ENCODE measurements at places on chromosomes 7 and 10. TPM values are rescaled to one million over a fixed set of nuclear protein-coding genes. Genes with fewer than 3 reads are reported as not detected.
A peak's percentile ranks its signal among the peaks of the same experiment; 100 is the strongest.

The NODAL gene
- total RNA-seq: not detected

- no peak overlapping the region for H3K4me3 ChIP-seq
- H3K27me3 ChIP-seq: no peaks in the 10 kb centered on the region
- peaks cover 27% of the 10 kb centered on the region for H3K36me3 ChIP-seq
Measured at GRCh38 chr7:139427788-139428187, 55.7 kb downstream of the KLRG2 start.

- no peak overlapping the region for H3K27ac ChIP-seq
- H3K4me1 ChIP-seq: no peaks in the 10 kb centered on the region
- no peak for DNase-seq
- H3K36me3 ChIP-seq: no peaks in the 10 kb centered on the region
- H3K4me3 ChIP-seq: no peak overlapping the region
Measured at GRCh38 chr7:103689255-103689654, 243.2 kb upstream of the SLC26A5 start.

The DDX50 gene
- 18.5 TPM for total RNA-seq

The LRIT1 gene
- total RNA-seq: not detected

The IMMP2L gene
- 12.5 TPM for total RNA-seq

DNA sequence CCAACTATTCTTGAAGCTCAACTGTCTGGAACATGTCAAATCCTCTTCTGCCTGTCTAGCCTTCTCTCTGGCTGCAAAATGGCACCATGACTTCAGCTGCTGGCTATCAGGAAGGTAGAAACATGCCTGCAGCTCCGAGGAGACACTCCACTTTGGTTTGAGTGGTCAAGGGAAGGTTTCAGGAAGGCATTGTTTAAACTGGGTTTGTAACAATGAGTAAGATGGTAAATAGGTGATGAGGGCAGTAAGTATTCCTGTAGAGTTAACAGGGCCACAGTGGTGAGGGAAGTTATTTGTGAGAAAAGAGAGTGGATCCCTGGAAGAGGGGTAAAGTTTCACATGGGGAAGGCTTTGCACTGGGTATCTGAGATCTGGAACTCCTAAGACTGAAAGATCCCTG, 231.5 kb downstream of the ABCA13 start:
- H3K4me1 ChIP-seq: no peaks in the 10 kb centered on the region
- H3K27me3 ChIP-seq: no peaks in the 10 kb centered on the region
- H3K36me3 ChIP-seq: no peaks in the 10 kb centered on the region
- no peak overlapping the region for H3K27ac ChIP-seq

GRCh38 chr10:80966326-80966986, 428.8 kb downstream of the SH2D4B start:
- H3K4me1 ChIP-seq: no peaks in the 10 kb centered on the region
- no peaks in the 10 kb centered on the region for H3K36me3 ChIP-seq
- no peak overlapping the region for H3K4me3 ChIP-seq
- H3K27me3 ChIP-seq: no peaks in the 10 kb centered on the region
- DNase-seq: no peak
- no peak overlapping the region for H3K27ac ChIP-seq

The SMO gene
- total RNA-seq: 7.0 TPM

DNA sequence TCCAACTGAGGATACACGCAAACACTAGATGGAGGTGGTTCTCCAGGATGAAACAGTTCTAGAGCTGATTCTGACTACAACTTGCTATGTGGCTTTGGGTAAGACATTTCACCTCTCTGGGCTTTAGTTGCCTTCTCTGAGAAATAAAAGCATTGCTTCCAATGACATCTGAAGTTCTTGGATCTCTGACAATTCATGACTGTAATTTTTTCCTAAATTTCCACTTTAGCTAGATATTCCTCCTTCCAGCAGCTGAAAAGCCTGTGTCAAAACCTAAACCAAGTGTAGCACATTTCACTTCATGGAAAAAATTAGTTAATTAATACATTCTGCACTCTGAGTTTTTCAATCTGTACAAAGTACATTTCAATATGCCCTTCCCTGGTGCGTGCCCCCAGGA, 50.0 kb upstream of the ANK3 start:
- no peak overlapping the region for H3K27ac ChIP-seq
- no peaks in the 10 kb centered on the region for H3K4me1 ChIP-seq
- no peaks in the 10 kb centered on the region for H3K27me3 ChIP-seq
- no peaks in the 10 kb centered on the region for H3K36me3 ChIP-seq
- no peak overlapping the region for H3K4me3 ChIP-seq

GRCh38 chr7:139543801-139544603, 20.5 kb downstream of the CLEC2L start:
- no peak overlapping the region for H3K27ac ChIP-seq
- DNase-seq: no peak
- no peaks in the 10 kb centered on the region for H3K36me3 ChIP-seq
- H3K4me1 ChIP-seq: no peaks in the 10 kb centered on the region

The NEBL gene
- total RNA-seq: 653 TPM

The TAS2R41 gene
- not detected for total RNA-seq

GRCh38 chr10:52359441-52359840, 45.4 kb downstream of the DKK1 start:
- no peak overlapping the region for H3K4me3 ChIP-seq
- no peaks in the 10 kb centered on the region for H3K36me3 ChIP-seq
- H3K27ac ChIP-seq: no peak overlapping the region
- no peak for DNase-seq
- no peaks in the 10 kb centered on the region for H3K27me3 ChIP-seq

The WDR86 gene
- total RNA-seq: not detected

- no peak for DNase-seq
- H3K27me3 ChIP-seq: peaks cover 12% of the 10 kb centered on the region
- H3K4me1 ChIP-seq: no peaks in the 10 kb centered on the region
- no peaks in the 10 kb centered on the region for H3K36me3 ChIP-seq
- no peak overlapping the region for H3K4me3 ChIP-seq
Measured at GRCh38 chr7:22499044-22499443, 944 bp downstream of the STEAP1B start.

DNA sequence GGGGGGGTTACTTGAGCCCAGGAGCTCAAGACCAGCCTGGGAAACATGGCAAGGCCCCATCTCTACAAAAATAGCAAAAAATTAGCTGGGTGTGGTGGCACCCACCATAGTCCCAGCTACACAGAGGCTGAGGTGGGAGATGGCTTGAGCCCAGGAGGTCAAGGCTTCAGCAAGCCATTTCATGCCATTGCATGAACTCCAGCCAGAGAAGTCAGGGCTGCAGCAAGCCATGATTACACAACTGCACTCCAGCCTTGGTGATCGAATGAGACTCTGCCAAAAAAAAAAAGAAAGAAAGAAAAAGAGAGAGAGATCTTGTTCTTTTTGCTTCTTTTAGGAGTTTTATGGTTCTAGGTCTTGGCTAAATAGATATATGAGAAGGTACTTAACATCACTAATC, 200.2 kb upstream of the PHYHIPL start:
- no peaks in the 10 kb centered on the region for H3K36me3 ChIP-seq
- H3K4me1 ChIP-seq: no peaks in the 10 kb centered on the region
- no peaks in the 10 kb centered on the region for H3K27me3 ChIP-seq
- DNase-seq: no peak
- H3K27ac ChIP-seq: no peak overlapping the region

GRCh38 chr10:82683945-82684344, 809.0 kb downstream of the NRG3 start:
- no peak overlapping the region for H3K4me3 ChIP-seq
- no peaks in the 10 kb centered on the region for H3K36me3 ChIP-seq
- no peaks in the 10 kb centered on the region for H3K27me3 ChIP-seq
- no peak for DNase-seq

DNA sequence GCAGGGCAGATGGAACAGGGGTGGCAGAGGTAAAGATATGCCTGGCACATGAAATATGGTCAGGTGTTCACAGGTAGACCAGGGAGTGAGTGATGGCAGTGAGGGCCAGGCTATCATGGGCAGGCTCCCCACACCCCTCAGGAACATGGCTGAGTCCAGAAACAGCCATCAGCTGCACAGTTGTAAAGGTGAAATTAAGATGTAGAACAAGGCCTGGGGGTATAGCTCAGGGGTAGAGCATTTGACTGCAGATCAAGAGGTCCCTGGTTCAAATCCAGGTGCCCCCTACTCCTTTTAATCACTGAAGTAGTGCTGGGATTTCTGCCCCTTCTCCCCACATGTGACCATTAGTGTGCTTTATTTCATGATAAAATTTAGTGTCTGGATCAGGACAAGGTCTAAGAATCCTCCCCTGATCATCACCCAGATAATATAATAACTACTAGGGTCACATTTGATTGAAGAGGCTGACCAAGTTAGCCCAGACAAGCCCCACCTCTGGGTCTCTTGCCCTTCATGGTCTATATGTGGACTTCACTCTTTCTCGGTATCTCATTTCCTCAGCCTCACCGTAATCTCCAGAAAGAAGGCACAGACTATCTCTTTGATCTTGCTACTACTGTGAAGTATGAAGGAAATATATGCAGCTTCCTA, 69.0 kb downstream of the ZNF783 start:
- H3K36me3 ChIP-seq: no peaks in the 10 kb centered on the region
- H3K4me3 ChIP-seq: no peak overlapping the region
- H3K27ac ChIP-seq: no peak overlapping the region
- H3K4me1 ChIP-seq: no peaks in the 10 kb centered on the region
- DNase-seq: no peak
- H3K27me3 ChIP-seq: no peaks in the 10 kb centered on the region

The SPAM1 gene
- not detected for total RNA-seq

The TYW1B gene
- total RNA-seq: 1.2 TPM

The CELF2 gene
- total RNA-seq: 73.3 TPM

- H3K36me3 ChIP-seq: no peaks in the 10 kb centered on the region
- no peak overlapping the region for H3K4me3 ChIP-seq
- DNase-seq: no peak
- no peak overlapping the region for H3K27ac ChIP-seq
Measured at GRCh38 chr7:32670110-32671025, 175.1 kb downstream of the AVL9 start.

GRCh38 chr7:82375713-82376112, 67.9 kb downstream of the CACNA2D1 start:
- H3K27me3 ChIP-seq: no peaks in the 10 kb centered on the region
- DNase-seq: no peak
- no peak overlapping the region for H3K27ac ChIP-seq

GRCh38 chr10:67297637-67298181, 371.9 kb downstream of the LRRTM3 start:
- no peak overlapping the region for H3K4me3 ChIP-seq
- H3K4me1 ChIP-seq: no peaks in the 10 kb centered on the region
- no peak for DNase-seq
- no peak overlapping the region for H3K27ac ChIP-seq
- H3K36me3 ChIP-seq: no peaks in the 10 kb centered on the region

GRCh38 chr10:75028748-75029147, 82.7 kb upstream of the SAMD8 start:
- H3K27me3 ChIP-seq: no peaks in the 10 kb centered on the region
- no peak overlapping the region for H3K27ac ChIP-seq
- H3K4me1 ChIP-seq: no peaks in the 10 kb centered on the region
- no peak overlapping the region for H3K4me3 ChIP-seq

DNA sequence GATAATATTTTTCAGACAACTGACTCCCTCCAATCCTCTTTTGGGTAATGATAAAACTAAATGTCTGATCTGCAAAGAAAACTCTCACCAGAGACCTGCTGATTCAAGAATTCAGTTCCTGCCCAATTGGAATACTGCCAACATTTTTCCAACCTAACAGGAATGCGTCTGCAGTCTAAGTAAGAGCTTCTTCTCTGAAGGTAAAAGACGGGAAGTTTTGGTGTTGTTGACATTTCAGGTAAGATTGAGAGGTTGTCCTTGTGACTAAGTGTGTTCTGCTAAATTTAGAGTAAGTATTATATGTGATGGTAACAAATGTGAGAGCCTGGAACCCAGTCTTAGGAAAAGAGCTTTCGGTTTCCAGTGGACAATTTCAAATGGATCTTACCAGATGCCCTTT, 17.6 kb downstream of the IFIT5 start:
- no peak for DNase-seq
- peaks cover 15% of the 10 kb centered on the region for H3K4me1 ChIP-seq
- no peak overlapping the region for H3K4me3 ChIP-seq
- peak overlapping the region; percentile 11 for H3K27ac ChIP-seq
- H3K27me3 ChIP-seq: no peaks in the 10 kb centered on the region
- H3K36me3 ChIP-seq: no peaks in the 10 kb centered on the region

The LIPM gene
- total RNA-seq: not detected

DNA sequence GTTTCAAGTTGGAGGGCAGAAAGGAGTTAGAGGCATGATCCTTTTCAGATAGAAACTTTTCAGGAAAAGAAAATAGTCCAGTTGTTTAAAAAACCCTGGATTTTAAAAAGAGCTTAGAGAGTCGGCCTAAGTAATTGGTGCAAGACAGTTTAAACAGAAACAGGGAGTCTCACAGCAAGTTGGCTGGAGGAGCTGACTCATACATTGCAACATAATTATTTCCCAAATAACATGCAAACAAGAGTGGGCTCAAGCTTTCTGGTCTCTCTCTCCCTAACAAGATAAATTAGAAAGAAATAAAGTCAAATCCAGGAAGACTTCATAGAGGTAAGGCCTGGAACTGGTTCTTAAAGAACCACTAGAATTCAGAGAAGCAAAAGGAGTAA, 100.3 kb upstream of the AGBL3 start:
- H3K27ac ChIP-seq: peak overlapping the region; percentile 89
- no peak overlapping the region for H3K4me3 ChIP-seq
- DNase-seq: no peak
- H3K4me1 ChIP-seq: peaks cover 61% of the 10 kb centered on the region
- H3K36me3 ChIP-seq: no peaks in the 10 kb centered on the region
- H3K27me3 ChIP-seq: no peaks in the 10 kb centered on the region

The NPC1L1 gene
- total RNA-seq: not detected

GRCh38 chr7:7385421-7385820, 150.3 kb downstream of the COL28A1 start:
- H3K27ac ChIP-seq: no peak overlapping the region
- H3K4me3 ChIP-seq: no peak overlapping the region
- no peak for DNase-seq
- no peaks in the 10 kb centered on the region for H3K4me1 ChIP-seq
- H3K27me3 ChIP-seq: no peaks in the 10 kb centered on the region

- no peaks in the 10 kb centered on the region for H3K36me3 ChIP-seq
- no peaks in the 10 kb centered on the region for H3K27me3 ChIP-seq
- no peaks in the 10 kb centered on the region for H3K4me1 ChIP-seq
- no peak overlapping the region for H3K4me3 ChIP-seq
- DNase-seq: no peak
Measured at GRCh38 chr10:6351495-6351894, 148.8 kb downstream of the PFKFB3 start.

The CRYGN gene
- not detected for total RNA-seq

The ACTL6B gene
- not detected for total RNA-seq

The CHAT gene
- not detected for total RNA-seq

The KDM7A gene
- 8.7 TPM for total RNA-seq

- no peak overlapping the region for H3K4me3 ChIP-seq
- no peaks in the 10 kb centered on the region for H3K4me1 ChIP-seq
- DNase-seq: no peak
- no peak overlapping the region for H3K27ac ChIP-seq
Measured at GRCh38 chr10:62779487-62780248, 24.9 kb upstream of the ADO start.

- H3K4me3 ChIP-seq: no peak overlapping the region
- H3K4me1 ChIP-seq: no peaks in the 10 kb centered on the region
- no peaks in the 10 kb centered on the region for H3K36me3 ChIP-seq
- H3K27me3 ChIP-seq: no peaks in the 10 kb centered on the region
- DNase-seq: no peak
Measured at GRCh38 chr10:98154076-98154475, 19.6 kb downstream of the R3HCC1L start.

Measured in heart left ventricle (tissue), 16 donors.